ENCODE measurements at places on chromosomes 12 and 14.

GRCh38 chr14:89357655-89358297 is 59.3 kb downstream of the FOXN3 start:
- DNase-seq, result no peak

DNA sequence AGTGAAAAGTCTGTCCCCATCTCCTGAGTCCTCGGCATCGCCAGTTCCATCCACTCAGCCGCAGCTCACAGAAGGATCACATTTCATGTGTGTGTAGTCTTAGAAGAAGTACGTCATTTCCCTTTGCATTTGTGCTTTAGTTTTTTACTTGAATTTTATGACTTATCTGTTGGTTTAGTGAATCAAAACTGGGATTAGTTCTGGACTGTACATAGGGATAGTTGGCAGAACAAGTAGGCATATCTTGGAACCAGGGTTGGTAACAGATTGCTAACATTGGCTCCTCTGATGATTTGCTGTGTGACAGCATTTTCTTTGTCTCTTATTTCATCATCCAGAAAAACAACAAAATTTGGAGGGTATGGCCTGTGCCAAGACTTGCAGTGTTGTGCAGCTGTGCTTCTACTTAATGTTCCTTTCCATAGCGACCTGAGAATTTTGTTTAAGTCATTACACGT is 69.6 kb upstream of the AEBP2 start:
- no peak for DNase-seq

DNA sequence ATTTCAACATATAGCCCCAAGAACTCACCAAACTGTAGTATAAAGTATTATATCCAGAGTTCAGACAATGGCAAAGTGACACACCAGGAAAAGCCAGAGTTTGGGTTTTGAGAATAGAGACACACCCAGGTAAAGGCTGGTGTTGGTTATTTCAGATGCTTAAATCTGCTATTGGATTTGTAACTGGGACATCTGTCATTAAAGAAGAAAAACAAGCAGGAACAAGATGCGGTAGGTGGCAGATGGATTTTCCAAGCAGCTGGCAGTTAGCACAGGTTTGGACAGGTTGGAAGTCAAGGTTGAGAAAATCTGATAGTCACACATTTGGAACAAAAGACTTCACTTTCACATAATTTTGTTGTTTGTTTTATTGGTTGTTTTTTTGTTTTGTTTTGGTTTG is 14.4 kb upstream of the CDK17 start:
- DNase-seq, result no peak

DNA sequence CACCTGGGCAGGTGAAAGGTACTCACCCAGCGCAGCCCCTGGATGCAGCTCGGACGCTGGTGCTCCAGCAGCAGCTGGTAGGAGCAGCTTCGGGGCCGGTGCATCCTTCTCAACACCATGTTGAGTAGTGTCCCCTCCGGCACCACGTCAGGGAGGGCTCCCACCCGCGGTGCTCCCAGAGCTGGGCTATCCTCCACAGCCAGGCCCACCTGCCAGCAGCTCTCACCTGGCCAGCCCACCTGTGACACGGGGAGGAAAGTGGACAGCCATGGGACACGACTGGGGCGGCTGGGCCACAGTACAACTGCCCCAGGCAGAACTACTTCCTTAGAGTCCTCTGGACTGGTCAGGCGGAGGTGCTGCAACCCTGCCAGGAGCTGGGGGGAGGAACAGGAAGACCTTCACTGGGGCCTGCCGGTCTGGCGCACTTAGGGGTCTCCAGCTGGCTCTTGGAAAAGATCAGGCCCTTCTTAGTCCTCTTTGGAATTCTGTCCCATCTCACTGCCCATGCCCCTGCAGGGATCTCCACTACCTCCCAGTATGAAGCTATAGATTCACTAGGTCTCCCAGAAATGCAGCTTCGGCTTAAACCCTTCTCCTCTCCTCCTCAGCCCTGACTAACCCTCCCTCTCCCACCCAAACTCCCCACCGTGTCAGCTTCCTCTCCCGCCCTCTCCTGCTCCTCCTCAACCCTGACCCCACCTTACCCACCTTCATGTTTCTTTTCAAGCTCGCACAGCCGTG is 668 bp downstream of the RAPGEF3 start:
- DNase-seq, result no peak

DNA sequence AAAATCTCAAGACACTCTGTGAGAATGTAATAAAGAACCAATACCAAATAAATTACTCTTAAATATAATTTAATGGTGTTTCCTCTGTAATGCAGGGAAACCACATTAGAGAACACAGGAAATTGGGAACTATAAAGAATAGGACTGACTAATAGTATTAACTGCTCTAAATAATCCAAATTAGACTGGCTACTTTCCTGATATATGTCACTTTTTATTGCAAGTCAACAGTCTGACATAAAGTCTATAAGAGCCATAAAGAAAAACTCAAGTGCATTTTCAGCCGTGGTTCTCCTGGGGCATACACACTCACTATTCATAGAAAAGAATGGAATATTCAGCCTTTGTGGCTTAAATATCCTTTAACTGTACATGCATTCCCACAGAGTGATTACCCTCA is 124.8 kb upstream of the OVCH1 start:
- DNase-seq, result no peak

GRCh38 chr14:23877538-23878180 is 75.9 kb upstream of the DHRS4 start:
- DNase-seq, result no peak

GRCh38 chr12:26599096-26599695 is 233.8 kb downstream of the ITPR2 start:
- no peak for DNase-seq

DNA sequence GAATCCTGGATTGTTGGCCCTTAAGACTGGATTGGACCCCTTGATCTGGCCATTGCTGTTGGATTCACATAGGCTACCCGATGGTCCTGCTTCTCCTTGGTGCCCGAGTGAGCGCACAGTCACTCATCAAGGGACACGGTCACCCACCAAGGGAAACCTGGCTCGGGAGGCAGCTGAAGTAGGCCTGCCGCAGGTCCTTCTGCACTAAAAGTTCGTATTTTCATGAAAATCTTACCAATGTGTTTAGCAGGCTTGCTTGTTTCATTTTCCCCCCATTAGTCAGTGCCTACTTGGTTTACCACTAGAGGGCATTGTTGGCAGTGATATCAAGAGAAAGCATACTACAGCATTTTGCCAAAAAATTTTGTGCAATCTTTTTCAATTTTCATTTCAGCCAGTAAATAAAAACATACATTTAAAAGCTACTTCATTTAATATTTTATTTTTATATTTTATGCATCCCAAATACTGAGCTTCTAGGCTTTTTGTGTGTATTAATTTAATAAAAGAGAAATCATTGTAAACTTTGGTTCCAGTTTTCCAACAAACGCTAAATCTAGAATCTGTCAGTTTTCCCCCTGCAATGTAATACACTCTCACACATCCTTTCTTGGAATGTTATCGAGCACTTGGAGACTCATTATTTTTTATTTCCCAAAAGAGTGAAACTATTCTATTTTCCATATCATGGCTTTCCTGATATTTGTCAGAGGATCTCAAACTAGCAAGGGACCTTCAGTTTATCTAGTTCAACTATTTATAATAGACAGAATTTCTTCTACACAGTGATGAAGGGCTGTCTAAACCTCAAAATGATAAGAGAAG is 116.7 kb downstream of the LMNTD1 start:
- DNase-seq, result peak; percentile 7

- no peak for DNase-seq
Measured at GRCh38 chr14:84519836-84520235, 1010.1 kb upstream of the FLRT2 start.

DNA sequence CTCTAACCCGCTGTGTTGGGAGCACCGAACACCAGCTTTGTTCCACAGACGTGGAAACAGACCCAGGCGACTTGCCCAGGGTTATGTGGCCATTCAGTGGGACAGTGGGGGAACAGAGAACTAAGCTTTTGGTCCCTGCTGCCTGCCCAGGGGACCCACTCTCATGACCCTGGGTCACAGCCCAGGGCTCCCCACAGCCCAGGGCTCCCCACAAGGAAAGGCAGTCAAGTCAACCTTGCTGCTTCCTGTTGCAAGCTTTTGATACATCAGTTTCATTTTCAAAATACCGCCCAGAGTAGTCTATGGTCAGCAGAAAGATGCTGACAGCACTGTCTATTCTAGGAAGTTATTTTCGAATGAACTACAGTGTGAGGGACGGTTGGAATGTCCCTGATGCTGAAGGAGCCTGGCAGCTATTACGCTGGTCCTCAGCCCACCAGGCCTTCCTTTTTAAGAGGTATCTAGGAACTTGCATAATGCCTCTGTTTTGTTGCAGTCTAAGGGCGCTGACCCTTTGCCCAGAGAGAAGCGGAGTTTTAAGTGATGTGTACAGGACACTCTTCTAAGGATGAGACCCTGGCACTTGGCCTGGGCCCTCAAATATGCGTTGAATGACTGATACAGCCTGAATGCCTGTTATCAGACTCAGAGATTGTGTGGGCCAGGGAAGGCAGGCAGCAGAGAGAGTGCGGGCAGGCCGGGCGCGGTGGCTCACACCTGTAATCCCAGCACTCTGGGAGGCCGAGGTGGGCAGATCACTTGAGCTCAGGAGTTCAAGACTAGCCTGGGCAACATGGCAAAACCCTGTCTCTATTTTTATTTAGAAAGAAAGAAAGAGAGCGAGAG is 12.6 kb upstream of the TTC7B start:
- no peak for DNase-seq

DNA sequence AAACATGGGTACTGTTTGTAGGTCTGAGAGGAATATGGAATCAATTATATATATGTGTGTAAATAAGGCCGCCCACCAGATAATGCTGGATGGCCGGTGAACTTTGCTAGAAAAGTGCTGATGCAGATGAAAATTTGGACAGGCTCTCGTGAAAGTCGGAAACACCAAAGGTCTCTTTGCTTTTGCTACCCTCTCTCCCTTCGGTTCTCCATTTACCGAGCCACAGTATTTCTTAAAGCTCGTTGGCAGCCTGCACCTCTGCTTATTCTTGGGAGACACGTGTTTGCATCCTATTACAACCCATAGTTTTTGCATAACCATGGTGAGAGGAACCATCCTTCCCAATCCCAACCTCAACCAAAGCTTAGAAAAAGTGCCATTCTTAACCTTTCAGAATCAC is 109.6 kb downstream of the FOXN3 start:
- no peak for DNase-seq

- DNase-seq, result no peak
Measured at GRCh38 chr14:77180726-77181602, 634 bp upstream of the TMEM63C start.

- DNase-seq, result no peak
Measured at GRCh38 chr12:63206909-63207308, 55.9 kb upstream of the AVPR1A start.

DNA sequence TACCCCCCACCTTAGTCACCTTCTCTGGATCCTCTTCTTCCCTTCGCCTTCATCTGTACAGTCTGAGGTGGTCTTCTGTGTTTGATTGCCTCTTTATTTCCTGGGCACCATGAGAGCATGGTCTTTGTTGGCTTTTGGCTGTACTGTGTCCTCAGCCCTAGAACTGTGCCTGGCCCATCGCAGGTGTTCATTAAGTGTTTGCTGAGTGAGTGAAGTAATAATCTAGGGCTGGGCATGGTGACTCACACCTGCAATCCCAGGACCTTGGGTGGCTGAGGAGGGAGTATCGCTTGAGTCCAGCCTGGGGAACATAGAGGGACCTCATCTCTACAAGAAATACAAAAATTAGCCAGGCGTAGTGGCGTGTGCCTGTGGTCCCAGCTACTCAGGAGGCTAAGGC is 13.9 kb downstream of the ALDH2 start:
- DNase-seq, result no peak

- DNase-seq, result no peak
Measured at GRCh38 chr12:6376079-6376869, 911 bp upstream of the SCNN1A start.

DNA sequence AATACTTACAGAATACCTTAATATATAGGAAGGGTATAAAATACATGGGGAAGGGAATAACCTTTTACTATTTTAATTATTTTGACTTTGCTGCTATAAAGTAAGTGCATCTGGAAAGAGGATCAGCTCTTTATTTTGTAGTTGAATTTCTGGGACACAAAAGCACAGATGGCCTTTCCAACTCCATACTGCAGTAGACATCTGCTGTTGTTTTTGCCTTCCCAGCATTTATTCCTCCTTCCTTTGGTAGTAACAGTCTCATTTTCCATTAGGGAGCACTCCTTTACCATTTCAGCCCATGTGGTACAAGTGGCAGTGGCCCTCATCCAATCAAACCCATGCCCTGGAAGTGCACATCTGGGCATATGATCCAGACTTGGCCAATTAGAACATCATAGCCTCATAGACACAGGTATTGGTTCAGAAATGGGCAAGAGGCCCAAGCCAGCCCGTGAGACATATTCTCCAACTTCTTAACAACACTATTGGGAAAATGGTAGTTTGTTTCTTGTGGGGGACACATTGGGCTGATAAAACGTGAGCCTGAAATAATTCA is 64.8 kb upstream of the YARS2 start:
- no peak for DNase-seq
